Stimulated activated naive CD8-positive, alpha-beta T cell treated with anti-CD3 and anti-CD28 coated beads, Interleukin-15, Interleukin-2, amounts not matched to agents 100 U/mL and 50 U/mL, for 24 hours (primary cell): ENCODE measurements at places on chromosomes 2 and 18.

- no peak for DNase-seq
Measured at GRCh38 chr18:41928581-41928980, 26.5 kb upstream of the PIK3C3 start.

DNA sequence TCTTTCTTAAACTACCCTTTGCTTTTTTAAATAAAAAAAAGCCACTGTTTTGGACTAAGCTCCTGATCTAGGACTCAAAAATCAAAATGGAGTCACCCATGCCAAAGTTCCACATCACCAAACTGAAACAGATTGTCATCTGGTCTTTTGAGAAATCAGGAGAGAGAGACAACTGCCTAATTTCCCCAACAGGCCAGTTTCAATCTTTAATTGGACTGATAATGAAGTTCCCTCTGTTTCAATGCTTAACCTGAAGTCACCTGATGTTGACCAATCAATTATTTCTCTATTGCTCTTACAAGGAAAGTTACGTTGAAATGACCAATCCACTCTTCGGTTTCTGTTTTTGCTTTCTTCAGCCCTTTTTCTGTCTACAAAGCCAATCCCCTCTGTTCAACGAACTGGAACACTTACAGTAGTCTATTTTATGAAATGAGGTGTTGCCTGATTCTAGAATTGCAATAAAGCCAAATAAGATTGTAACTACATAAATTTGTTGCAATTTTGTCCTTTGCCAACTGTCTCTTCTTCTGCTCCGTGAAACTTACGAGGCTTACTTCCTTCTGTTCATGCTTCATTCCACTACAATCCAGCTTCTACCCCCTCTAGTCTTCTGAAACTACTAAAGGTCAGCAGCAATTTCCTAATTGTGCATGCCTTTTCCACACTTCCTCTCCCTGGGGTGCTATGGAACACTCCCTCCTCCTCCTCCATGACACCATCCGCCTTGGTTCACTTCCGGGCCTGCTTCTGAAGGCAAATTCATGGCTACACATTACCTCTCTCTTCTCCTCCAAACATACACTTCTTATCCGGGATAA lies 95.2 kb upstream of the CD302 start:
- DNase-seq = no peak

DNA sequence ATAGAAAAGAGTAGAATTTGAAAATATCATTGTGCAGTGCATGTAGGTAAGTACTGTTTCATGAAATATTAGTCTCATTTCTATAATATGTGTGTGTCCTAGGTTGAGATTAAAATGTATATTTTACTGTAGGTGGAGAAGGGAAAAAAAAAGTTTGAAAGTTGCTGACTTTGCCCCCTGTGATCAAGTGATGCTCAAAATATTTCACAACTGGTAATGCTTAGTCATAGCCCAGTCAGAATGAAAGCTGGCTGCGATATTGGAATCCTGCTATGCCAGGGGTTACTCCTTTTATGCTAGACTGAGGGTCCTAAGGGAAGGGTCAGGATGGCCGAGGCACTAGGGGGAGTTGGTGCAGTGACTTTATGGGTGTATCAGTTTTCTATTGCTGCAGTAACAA lies 19.5 kb upstream of the CFAP36 start:
- DNase-seq = no peak

DNA sequence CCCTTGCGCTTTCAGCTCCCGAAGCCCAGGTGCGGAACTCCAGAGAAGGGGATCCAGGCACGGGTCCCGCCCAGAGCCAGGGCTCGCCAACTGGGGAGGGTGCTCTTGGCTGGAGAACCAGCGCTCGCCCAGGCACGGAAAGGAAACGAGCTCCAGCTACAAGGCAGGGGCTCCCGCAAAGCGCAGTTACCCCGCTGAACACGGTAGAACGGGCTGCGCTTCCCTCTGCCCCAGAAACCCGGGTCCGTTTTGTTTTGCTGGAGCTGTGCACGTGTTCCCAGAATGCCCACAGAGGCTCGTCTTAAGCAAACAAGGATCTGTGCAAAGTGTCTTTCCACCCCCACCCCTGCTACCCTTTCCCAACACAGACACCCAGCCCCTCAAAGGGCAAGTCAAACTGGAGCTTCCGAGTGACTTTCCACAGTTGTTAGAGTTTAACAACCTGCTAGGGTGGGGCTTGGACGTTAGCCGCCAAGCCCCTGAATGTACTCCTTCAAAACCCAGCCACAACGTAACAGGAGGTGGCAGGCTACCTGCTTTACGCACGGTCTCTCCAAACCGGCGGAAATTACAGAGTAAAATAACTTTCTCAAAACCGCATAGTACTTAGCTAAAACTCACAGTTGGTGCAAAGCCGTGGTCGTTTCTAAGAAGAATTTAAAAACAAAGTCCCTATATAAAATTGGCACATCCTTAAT lies 775 bp downstream of the RNF125 start:
- DNase-seq = peak; percentile 46

- no peak for DNase-seq
Measured at GRCh38 chr2:128411431-128411830, 92.8 kb upstream of the HS6ST1 start.

GRCh38 chr2:74080346-74080745 lies 67.4 kb downstream of the BOLA3 start:
- DNase-seq = no peak

GRCh38 chr18:2212598-2213205 lies 358.6 kb downstream of the METTL4 start:
- no peak for DNase-seq

DNA sequence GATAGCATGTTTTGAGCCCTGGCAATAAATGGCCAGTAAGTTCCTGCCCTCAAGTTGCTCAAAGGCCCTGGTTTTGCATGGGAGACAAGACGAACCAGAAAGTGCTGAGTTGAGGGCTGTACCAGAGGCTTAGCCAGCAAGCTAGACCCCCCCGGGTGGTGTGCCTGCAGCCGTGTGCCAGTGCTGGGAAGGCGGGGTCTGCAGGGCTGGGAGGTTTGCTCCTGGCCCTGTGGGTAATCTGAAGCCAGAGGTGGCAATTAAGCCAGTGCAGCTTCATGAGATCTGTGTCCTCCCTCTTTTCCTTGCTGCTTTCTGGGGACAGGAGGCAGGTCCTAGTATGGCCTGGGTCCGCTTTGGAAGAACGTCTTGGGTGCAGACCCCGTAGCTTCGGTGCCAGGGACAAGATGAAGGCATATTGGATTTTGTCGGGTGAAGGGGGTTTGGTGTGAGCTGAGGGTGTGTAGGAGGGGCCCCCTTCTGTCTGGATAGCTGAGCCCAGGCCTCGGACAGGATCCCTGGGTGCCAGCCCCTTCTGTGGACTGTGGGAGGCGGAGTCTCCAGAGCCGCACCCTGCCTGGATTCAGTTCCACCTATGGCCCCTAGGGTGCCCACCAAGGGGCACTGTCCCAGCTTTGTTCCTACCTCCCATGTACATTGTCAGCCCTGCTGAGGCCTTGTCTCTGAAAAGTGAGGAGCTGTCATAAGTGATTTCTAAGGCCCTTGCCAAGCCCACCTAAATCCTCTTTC lies 15.6 kb downstream of the ATOH8 start:
- no peak for DNase-seq

DNA sequence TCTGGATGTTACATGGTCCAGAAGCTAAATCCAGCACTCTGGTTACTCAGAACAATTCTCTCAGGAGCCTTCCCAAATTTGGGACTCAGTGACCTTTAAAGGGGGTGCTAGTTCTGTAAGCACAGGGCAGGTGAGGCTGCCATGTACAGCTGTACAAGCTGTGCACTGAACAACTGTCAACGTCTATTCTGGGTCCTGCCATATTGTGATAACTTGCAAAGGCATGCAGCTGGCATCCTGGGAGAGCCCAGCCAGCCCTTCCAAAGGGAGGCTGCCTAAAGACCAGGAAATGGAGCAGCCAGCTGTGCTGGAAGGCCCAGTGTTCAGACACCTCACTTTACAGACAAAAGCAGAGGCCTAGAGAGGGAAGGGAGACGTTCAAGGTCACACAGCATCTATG lies 204.8 kb downstream of the KLHL29 start:
- DNase-seq = no peak

DNA sequence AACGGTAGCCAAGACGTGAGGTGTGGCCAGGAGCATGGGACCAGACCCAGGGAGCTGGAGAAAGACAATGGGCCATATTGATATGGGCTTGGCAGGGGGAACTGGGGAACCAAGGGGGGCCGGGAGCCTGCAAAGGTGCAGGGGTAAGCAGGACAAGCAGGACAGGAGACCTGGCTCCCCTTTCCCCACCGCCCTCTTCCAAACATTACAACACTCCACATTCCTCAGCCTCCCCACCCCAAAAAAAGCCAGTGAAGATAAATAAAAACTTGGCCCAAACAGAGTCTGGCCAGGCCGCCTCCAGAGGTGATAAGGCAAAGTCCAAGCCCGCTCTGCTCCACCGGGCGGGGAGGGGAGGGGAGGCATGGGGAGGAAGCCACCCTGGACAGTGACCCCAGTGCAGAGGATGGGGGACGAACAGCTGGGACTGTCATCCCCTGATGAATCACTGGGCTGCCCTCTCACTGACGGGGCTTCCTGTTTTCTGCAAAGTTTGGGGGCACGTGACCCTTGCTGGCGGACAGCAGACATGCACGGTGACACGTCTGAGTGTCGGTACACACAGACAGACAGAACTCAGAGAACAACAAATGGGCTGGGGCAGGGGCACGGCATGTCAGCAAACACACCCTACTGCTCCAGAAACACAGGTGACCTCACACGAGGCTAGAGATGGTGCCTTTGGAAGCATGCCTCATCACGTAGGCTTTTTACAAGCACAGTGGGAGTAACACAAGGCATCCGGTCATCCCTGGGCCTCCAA lies 100.2 kb downstream of the TNS1 start:
- peak; percentile 35 for DNase-seq

DNA sequence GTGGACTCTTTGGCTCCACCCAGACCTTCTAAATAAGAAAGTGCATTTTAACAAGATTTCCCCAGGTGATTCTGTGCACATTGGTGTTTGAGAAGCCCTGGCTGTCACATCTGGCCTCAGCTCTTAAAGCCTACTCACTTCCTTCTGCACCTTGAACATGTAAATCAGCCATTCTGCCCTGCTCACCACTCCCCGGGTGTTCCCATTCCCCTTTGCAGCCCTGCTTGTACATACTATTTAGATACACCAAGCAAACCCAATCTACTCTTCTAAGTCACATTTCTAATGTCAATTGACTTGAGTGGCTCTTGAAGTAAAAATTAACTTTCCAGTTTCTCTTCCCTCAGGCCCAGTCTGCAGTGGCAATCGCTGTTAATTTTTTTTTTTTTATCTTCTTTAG lies 13.1 kb upstream of the SCN1A start:
- no peak for DNase-seq

- DNase-seq = no peak
Measured at GRCh38 chr2:226883296-226883795, 47.5 kb downstream of the RHBDD1 start.

DNA sequence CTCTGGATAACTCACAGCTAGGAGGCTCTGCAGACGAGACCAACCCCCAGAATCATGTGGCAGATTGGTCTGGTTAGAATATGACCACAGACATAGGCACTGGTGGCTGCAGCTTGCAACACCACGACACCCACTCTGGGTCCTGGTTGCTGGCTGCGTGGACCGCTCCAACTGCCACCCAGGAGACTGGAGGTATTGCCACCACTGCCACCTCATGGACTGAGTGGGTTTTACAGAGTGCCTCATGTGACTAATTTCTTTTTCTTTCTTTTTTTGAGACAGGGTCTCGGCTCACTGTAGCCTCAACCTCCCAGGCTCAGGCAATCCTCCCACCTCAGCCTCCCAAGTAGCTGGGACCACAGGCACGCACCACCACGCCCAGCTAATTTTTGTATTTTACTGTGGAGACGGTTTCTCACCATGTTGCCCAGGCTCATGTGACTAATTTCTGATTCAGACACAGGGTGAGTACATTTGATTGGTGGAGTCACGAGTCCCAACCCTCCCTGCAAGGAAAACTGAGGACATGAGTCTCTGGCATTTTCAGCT lies 29.9 kb upstream of the NT5DC4 start:
- peak; percentile 67 for DNase-seq

DNA sequence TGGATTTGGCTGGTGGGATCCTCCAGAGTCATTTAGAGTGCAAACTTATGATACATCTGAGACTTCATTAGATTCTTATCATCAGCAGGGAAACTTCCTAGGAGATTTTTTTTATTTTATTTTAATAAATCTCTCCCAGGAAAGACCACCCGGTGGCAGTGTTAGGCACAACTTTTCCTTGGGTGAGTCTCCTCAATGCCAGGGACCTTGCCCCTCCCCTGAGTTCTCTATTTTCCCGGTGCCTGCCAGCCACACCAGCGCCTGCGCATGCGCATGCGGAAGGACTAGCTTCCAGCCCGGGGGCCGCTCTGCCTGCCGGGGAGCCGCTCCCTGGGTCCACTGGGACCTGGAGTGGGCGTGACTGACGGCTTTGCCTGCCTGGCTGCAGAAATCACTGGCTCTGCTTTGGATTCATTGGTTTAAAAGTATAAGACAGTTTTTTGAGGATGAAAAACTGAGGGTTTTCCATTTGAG lies 86.6 kb downstream of the TMEM182 start:
- DNase-seq = peak; percentile 22

GRCh38 chr2:206432193-206433082 lies 10.9 kb upstream of the ADAM23 start:
- no peak for DNase-seq

GRCh38 chr2:144455987-144456386 lies 63.9 kb downstream of the ZEB2 start:
- no peak for DNase-seq

DNA sequence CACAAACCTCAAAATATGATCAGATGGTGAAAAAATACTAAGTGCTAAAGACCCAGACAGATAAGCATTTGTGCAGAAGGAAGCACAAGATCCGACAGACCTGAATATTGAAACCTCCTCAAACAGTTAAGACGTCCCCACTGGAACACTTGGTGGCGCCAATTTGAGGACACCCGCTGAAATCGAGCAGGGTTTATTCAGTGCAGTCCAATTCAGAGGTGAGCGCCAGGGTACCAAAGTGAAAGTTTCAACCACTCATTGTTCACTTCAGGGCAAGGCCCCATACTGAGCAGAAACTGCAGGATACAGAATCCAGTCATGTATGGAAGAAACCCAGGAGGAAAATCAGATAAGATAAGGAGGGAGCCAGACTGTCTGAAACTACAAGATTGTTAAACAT lies 417.6 kb downstream of the LRRTM4 start:
- DNase-seq = no peak

GRCh38 chr18:62808123-62808522 lies 92.8 kb downstream of the PHLPP1 start:
- no peak for DNase-seq

DNA sequence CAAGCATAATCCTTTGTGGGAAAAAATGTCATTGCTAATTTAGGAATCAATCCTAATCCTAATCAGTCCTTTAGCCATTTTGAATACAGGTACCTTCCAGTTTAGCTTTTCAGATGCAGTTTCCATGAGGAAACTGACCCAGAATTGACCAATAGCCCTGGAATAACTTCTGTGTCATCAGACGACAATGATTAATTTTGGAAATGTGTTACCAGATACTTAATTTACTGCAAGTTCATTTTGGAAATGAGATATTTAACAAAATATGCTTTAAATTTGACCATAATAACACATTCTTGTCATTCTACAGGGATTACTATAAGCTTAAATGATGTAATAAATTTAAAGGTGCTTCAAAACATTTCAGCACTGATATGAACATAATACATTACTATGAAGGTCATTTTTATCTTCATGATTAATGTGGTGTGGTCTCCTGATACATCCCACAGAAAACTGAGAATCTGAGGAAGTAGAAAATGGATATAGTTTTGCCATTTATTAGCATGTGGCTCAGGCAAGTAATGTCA lies 129.8 kb upstream of the SH3BP4 start:
- DNase-seq = no peak
